Fibroblast of skin of left biceps (primary cell): ENCODE measurements at places on chromosomes 1 and 21.

DNA sequence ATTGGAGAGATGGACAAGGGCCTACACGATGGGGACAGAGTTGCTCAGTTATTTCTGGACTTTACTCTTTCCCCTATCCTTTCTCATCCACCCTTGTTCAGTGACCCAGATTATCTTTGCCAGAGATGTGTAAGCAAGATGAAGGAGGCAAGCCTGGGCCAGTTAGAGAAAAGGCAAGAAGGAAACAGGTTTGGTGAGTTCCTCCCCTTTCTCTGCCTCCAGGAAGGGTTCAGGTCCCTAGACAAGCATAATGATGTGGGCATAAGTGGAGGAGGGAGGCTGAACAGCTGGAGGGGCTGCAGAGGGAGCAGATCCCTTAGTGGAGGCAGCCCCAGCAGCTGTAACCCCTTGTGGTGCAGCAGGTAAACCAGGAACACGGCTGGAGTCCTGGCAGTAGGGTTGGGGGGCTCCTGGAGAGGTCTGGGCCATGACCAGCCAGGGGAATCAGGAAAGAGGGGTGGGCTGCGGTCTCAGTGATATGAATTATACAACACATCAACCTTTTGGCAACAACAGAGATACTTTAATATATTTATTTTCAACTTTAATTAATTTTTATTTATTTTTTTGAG is 9.2 kb upstream of the CDC42 start:
- no peak for DNase-seq

GRCh38 chr1:25863486-25864262 is 4.4 kb upstream of the AUNIP start:
- DNase-seq, result no peak

- no peak for DNase-seq
These were observed 4.1 kb upstream of the TTLL10 start for GRCh38 chr1:1169429-1170214.

- DNase-seq, result no peak
These were observed 48.4 kb upstream of the ZNF326 start for GRCh38 chr1:89946532-89946931.

DNA sequence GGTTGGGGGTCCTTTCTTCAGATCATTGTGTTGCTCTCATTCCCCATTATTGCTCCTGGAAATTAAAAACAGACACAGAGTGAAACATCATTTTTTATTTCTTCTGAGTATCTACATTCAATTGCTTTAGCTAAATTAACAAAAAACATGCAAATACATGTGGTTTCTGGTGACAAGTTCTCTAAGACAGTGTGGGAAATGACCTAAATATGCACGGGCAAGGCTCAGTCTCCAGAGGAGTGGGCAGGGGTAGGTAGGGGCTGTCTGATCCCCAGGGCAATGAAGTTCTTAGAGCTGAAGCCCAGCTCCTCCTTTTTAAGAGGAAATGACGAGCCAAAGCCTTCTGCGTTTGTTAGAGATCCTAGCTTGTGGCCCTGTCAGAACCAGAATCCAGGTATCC is 4.5 kb downstream of the LEFTY2 start:
- DNase-seq, result no peak

GRCh38 chr21:43790010-43790524 is 690 bp downstream of the RRP1 start:
- no peak for DNase-seq

DNA sequence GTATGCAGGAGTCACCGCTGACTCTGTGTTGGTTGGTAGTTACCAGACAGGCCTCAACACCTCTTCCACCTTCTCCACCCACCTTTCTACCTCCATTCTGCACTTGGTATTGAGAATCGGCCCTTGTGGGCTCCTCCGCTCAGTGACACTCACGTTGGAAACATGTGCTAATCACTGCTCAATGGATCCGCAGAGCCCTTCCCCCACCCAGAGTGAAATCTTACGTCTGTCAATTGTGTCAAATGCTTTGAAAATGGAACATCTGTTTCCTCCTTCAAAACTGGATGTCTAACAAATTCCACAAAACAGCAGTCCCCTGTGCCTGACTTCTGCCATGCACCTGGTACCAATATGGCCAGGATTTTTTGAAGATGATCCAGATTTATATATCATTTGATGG is 65.5 kb upstream of the NRIP1 start:
- DNase-seq, result no peak

GRCh38 chr1:12456979-12457378 is 161.0 kb downstream of the DHRS3 start:
- no peak for DNase-seq

DNA sequence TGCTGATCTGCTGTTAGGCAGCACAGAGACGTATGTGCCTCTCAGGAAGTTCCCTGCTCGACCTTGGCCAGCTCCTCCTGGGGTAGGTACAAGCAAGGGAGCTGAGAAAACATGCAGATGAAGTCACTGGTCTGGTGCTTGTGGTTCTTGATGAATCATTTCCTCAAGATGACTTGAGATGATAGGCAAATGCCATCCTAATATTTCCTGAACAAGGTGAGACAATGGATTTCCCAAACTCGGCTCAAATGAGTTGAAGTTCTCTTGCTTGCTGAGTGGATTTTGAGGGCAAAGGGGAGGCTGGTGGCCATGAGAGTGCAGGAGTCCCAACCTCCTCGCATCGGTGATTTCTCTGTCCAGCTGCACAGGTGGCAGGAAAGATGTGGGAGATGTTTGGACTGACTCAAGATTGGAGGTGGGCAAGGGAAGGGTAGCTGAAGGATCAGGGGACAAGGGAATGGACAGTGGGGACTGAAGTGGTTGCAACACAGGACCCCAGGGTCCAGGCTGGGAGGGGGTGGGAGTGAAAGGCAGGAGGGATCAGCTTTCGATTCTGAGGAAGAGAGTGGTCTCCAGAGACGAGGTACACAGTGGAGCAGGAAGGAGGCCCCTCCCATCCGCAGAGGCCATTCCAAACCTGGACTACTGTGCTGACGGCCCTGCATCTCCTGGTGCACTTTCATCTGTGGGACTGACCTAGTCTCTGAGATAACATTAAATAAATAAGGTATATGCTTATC is 63.9 kb downstream of the CAPN2 start:
- DNase-seq, result peak; percentile 10

GRCh38 chr1:228378873-228379460 is 27.7 kb downstream of the TRIM11 start:
- DNase-seq, result no peak

- DNase-seq, result no peak
These were observed at the start of gene DAB1 for GRCh38 chr1:57423656-57424211. DAB1 (minus strand) TSS chr1:57424060; CDS start chr1:57291030, 133,030 bp downstream.

- DNase-seq, result no peak
These were observed 14.0 kb downstream of the AHDC1 start for GRCh38 chr1:27589841-27590426.

DNA sequence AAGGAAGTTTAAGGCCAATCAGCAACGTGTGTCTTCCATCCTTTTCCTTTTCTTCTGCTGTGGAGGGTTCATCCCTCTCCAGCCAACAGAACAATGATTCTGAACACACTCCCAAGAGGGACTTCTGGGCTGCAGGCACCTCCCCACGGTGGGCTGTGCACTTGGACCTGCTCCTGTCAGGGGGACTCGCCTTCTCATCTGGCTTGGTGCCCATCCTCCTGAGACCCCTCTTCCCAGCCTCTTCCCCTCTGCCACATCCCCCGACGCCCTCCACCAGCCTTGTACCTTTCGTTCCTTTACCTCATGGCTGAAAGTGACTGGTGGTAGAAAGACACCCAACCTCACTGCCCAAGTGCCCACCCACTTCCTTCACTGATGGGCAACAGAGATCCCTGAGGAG is 26.0 kb upstream of the SLAMF9 start:
- no peak for DNase-seq

- no peak for DNase-seq
These were observed 208.1 kb upstream of the DUSP10 start for GRCh38 chr1:221949996-221950395.

GRCh38 chr1:79695138-79695537 is 688.6 kb upstream of the ADGRL4 start:
- DNase-seq, result no peak

DNA sequence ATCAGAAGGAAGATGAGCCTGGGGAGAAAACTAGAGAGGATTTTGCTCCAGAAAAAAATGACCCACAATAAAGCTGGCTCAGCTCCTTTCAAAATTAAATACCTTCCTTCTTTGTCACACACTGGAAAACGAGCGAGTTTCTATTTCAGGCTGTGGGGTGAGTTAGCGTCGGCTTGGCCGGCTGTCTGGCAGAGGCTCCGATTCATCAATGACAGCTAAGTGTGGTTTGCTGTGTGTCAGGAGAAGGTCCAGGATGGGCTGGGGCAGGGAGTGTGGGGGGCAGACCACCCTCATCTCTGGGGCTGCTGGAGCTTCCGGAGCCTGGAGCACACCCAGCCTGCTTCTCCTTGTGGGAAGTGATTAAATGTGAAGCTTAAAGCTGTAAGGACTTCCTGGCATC is 120.2 kb downstream of the ETS2 start:
- peak; percentile 96 for DNase-seq

- DNase-seq, result no peak
These were observed 92.3 kb upstream of the ESRRG start for GRCh38 chr1:216815260-216816131.

- DNase-seq, result no peak
These were observed 121.9 kb downstream of the GRIK3 start for GRCh38 chr1:36912365-36912865.

- DNase-seq, result no peak
These were observed 41.3 kb downstream of the LRRC71 start for GRCh38 chr1:156961709-156962108.

GRCh38 chr1:173301507-173301906 is 94.4 kb upstream of the TNFSF4 start:
- no peak for DNase-seq

DNA sequence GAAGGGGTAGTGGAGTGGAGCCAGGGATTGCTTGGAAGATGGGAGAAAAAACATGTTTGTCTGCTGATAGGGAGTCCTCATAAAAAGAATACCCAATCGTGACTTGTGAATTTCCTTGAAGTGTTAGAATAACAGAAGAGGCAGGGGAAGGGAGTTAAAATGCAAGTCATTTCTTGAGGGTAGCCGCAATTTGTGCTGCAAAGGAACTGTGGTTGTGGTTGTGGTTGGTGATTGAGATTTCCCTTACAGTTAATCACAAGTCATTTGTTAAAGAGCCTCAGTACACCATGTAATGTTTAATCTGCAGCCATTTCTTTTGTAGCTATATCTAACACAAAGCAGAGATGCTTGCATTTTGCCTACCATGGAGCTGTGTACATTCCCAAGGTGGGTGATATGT is 38.5 kb upstream of the EGLN1 start:
- no peak for DNase-seq

DNA sequence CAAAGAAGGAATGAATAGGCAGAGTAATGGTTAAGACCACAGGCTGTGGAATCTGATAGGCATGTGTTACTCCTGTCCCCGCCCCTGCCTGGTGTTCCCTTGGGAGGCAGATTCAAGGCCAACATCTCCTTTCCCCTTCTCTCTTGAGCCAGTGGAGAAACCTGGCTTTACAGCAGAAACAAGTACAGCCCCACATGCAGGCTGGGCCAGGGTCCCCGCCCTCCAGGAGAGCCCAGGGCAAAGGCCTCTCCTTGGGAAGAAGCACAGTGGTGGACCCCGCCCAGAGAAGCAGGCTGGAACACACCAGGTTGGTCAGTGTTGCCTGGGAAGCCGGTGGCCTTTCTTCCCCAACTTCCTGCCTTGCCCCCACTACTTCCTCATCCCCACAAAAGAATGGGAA is 6.8 kb downstream of the C1orf167 start:
- no peak for DNase-seq

- no peak for DNase-seq
These were observed 4.3 kb upstream of the CSF1 start for GRCh38 chr1:109906160-109906838.

DNA sequence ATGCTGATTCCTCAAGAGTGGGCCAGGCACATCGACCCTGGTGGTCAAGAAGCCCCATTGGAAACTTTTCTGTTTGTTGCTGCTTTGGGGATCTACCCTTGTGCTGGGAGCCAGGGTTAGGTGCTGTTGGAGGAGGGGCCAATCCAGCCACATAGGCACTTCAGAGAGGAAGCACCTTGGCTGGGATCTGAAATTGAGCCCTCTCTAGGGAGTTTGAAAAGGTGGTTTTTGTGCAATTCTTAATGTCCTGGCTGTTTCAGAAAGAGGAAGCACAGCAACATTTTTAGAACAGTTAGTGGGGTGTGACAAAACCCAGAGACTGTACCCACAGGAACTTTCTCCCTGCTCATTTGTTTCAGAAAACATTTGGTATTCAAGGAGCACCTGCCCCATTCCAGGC is 17.2 kb upstream of the BEND5 start:
- DNase-seq, result no peak

DNA sequence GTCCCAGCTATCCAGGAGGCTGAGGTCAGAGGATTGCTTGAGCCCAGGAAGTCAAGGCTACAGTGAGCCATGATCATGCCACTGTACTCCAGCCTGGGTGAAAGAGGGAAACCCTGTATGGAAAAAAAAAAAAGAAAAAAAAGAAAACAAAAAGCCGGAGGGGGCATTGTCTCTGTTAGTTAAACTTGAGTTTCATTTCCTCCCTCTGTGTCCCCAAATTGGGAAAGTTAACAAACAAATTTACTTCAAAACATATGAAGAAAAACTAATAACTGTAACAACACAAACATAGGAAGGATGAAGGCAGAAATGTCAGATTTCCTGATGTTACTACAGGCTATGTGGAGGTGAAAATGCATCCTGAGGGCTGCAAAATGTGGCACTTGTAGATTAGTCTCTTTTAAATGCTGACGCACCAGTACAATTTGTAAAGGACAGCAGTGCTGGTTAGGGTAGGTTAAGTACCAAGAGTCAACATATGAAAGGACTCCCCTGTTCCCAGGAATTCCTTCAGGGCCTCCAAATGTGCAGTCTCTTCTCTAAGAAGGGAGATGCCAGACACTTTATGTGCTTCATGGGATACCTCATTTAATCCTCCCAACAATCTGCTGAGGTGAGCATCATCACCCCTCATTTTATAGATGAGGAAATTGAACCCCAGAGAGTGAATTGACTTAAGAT is 52.9 kb downstream of the DEGS1 start:
- no peak for DNase-seq

GRCh38 chr1:87495147-87495546 is 166.5 kb downstream of the LMO4 start:
- DNase-seq, result no peak

GRCh38 chr21:41948078-41948895 is 5.5 kb downstream of the C2CD2 start:
- DNase-seq, result no peak

DNA sequence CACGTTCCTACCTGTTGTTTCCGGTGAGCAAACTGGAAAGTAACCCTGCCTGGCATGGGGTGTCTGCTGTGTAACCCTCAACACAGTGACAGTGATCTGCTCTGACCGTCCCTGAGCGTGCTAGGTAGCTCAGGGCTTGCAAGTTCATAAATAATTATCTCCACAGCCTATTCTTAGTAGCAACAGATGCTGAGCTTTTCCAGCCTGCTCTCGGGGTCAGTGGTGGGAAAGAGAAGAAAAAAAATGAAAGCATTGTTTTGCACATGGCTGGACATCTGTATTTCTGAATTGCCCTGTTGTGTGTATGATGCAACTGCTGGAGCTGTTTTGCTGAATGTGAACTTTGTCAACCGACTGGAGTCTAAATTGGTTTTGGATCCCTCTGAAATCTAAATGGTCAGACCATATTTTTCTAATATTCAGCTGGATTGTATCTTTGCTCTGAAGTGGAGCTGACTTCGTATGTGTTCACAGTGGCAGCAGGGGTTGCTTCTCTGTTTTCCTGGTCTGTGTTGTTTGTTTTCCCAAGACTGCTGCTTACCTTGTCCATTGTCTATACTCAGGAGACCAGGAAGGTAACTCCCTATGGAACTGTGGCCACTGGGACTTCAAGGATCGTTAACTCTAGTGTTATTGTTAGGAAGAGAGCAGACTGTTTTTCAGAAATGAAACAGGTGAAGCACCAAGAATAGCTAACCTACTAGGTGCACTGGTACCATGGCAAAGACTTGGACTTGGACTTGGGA is 27.0 kb downstream of the TGFB2 start:
- no peak for DNase-seq

GRCh38 chr1:25581764-25582163 is 34.8 kb upstream of the MAN1C1 start:
- no peak for DNase-seq
